Ovary (tissue), 10 donors: ENCODE measurements at places on chromosomes 5 and 9. TPM values are rescaled to one million over a fixed set of nuclear protein-coding genes. Genes with fewer than 3 reads are reported as not detected.

- H3K4me1 ChIP-seq, result no peaks in the 10 kb centered on the region
- DNase-seq, result no peak
- no peaks in the 10 kb centered on the region for H3K27me3 ChIP-seq
- H3K4me3 ChIP-seq, result no peak overlapping the region
- no peaks in the 10 kb centered on the region for H3K36me3 ChIP-seq
Measured at GRCh38 chr9:7756088-7756487, 43.5 kb downstream of the DMAC1 start.

- no peak overlapping the region for H3K27ac ChIP-seq
- H3K4me1 ChIP-seq, result peaks cover 17% of the 10 kb centered on the region
- H3K36me3 ChIP-seq, result no peaks in the 10 kb centered on the region
- H3K4me3 ChIP-seq, result no peak overlapping the region
- no peaks in the 10 kb centered on the region for H3K27me3 ChIP-seq
Measured at GRCh38 chr9:35518225-35518821, 28.4 kb downstream of the RUSC2 start.

DNA sequence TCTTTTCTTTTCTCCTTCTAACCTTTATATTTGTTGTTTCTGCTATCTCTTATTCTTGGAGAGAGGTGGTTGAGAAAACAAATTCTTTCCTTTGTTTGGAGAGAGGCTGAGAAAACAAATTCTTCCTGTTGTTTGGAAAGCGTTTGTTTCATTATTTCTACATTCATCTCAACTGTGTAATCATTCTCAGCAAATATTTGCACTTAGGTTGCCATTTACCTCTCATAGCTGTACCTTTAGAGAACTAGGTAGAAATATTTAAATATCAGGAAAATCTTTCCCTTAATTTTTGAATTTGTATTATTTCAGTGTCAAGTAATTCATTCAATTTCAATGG is 1824.4 kb upstream of the CDH9 start:
- no peaks in the 10 kb centered on the region for H3K4me1 ChIP-seq
- no peak for DNase-seq
- no peak overlapping the region for H3K27ac ChIP-seq
- H3K27me3 ChIP-seq, result no peaks in the 10 kb centered on the region

ADAMTS2 gene
- 11.5 TPM for total RNA-seq

DNA sequence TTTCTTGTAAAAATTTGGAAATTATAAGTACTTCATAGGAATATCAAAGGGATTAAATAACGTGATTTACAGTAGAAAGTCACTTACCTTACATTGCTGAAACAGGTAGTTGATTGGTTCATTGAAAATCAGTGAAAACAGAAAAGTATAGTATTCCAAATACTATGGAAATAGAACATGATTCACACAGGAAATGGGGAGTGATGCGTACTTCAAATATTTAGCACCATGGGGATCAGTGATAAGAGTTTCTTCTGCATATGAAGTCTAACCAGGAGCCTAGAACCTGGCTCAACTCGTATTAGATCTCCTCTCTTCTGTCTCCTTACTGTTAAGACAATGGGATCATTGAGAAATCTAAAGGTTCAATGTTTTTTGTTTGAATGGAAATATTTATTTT is 133.3 kb downstream of the FAM174A start:
- H3K4me3 ChIP-seq, result no peak overlapping the region
- H3K36me3 ChIP-seq, result no peaks in the 10 kb centered on the region
- no peak for DNase-seq
- H3K27me3 ChIP-seq, result peaks cover 2% of the 10 kb centered on the region
- no peaks in the 10 kb centered on the region for H3K4me1 ChIP-seq
- H3K27ac ChIP-seq, result no peak overlapping the region

DNA sequence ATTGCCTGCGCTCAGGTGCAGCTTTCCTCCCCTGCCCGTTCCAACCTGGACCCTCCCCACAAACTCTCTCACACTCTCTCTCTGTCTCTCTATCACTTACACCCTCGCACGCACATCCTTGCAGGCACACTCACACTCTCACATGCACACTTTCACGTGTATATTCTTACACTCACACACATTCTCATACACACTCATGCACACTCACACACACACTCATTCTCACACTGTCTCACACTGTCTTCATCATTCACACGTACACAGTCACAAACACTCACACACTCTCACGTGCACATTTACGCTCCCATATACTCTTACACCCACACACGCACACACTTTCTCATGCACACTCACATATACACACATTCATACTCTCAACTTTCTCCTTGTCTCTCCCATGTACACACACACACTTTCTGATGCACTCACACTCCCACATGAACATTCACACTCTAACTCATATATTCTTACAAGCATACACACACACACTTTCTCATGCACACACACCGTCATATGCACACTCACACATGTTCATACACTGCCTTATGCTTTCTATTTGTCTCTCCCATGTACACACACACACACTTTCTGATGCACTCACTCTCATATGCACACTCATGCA is 229.3 kb downstream of the SNX18 start:
- no peaks in the 10 kb centered on the region for H3K36me3 ChIP-seq
- peaks cover 4% of the 10 kb centered on the region for H3K4me1 ChIP-seq
- H3K27ac ChIP-seq, result no peak overlapping the region
- no peaks in the 10 kb centered on the region for H3K27me3 ChIP-seq
- no peak overlapping the region for H3K4me3 ChIP-seq
- no peak for DNase-seq

SELENOP gene
- total RNA-seq, result 756 TPM

SLC27A6 gene
- total RNA-seq, result 4.8 TPM

DNA sequence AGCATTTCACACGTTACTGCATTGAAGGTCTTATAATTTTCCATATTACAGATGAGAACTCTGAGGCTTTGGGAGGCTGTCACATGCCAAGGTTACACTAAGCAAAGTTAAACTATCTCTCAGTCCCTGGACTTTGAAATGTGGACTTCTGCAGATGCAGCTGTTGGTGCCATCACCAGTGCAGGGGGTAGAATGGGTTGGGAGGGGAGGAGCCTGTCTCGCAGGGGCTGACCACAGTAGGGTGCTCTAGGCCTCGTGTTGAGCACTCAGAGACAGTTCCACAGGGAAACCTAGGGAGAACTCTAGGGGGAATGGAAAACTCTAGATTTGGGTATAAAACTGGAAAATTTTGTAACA is 220.9 kb downstream of the MAPKAP1 start:
- H3K36me3 ChIP-seq, result no peaks in the 10 kb centered on the region
- H3K4me3 ChIP-seq, result no peak overlapping the region
- no peak for DNase-seq
- peaks cover 16% of the 10 kb centered on the region for H3K4me1 ChIP-seq
- peak overlapping the region; percentile 75 for H3K27ac ChIP-seq

TLX3 gene
- total RNA-seq, result not detected

- DNase-seq, result no peak
- H3K27ac ChIP-seq, result no peak overlapping the region
- no peaks in the 10 kb centered on the region for H3K36me3 ChIP-seq
- no peak overlapping the region for H3K4me3 ChIP-seq
- no peaks in the 10 kb centered on the region for H3K27me3 ChIP-seq
Measured at GRCh38 chr5:24916863-24917262, 272.1 kb upstream of the CDH10 start.

DTWD2 gene
- 5.2 TPM for total RNA-seq

DNA sequence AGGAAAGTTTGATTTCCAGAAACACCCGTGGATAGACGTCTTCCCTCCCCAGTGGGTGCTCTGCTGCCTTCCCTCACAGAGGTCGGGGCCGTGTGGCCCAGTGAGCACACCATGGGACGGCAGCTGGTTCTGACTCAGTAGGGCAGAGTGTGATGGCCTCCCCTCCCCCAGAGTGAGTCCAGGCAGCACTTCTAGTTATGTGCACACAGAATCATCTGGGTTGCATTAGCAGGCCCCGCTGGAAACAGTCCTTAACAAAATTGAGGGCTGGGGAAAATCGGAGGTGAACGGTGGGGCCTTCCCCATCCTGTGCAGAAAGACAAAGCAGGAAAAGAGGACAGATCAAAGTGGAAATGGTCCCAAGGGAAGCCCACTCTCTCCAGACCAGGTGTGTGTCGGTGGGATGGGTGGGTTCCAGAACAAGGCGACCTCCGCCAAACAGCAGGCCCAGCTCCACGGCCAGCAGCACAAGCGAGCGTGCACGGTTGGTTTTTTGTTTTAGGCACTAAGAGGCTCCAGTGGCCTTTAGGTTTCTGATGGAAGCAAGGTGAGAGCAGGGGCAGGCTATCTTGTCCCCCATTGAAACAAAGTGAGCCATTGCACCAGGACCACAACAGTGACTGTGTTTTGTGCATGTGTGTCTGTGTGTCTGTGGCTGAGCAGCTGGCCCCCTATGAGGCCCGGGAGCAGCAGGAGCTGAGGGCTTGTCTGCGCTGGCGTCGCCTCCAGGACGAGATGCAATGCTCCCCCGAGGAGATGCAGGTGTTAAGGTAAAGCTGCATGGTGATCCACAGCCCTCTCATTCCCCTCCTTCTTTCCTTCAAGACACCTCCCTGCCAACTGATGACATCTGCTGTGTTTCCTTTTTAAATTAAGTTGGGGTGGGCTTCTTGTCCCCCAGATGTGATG is 201.5 kb downstream of the AOPEP start:
- H3K4me3 ChIP-seq, result no peak overlapping the region
- peaks cover 4% of the 10 kb centered on the region for H3K4me1 ChIP-seq
- H3K27ac ChIP-seq, result no peak overlapping the region
- no peaks in the 10 kb centered on the region for H3K36me3 ChIP-seq
- no peak for DNase-seq
- H3K27me3 ChIP-seq, result no peaks in the 10 kb centered on the region

DNA sequence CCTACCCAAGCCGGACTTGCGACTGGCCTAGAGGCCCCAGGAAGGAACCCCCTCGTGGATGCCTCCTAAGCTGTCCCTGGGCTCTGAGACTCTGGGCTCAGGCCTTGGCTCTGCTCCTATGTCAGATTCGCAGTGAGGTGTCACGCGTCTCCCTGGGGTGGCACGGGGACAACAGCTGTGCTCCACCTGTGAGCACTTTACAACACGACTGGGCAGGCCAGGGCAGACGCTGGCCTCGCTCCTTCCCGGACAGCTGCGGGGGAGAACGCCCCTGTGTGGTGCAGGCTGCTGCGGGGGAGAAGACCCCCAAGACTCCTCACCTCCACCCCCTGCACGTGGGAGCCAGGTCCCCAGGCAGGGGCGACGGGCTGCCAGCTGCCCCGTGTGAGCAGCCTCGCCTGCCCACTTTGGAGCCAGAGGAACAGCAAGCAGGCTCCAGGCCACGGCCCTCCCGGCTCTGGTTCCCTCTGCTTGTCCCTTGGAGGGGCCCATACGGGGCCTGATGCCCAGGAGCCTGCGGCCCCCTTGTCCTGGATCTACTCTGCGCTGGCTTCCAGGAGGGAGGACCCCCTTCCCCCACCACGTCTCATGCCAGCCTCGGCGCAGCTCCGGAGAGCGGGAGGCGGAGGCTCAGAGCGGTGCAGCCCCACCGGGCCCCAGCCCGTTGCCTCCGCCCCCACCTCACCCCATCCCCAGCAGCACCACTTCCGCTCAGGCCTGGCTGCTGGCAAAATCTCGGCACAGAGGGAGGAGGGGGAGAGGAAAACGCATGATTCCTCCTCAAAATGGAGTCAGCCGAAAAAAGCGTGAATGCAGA is 36.0 kb downstream of the SARDH start:
- peak; percentile 55 for DNase-seq
- peaks cover 13% of the 10 kb centered on the region for H3K4me1 ChIP-seq
- peak overlapping the region; percentile 48 for H3K27ac ChIP-seq
- no peaks in the 10 kb centered on the region for H3K36me3 ChIP-seq
- no peaks in the 10 kb centered on the region for H3K27me3 ChIP-seq

GRCh38 chr5:110909415-110909814 is 162.1 kb upstream of the TSLP start:
- H3K27me3 ChIP-seq, result no peaks in the 10 kb centered on the region
- H3K4me1 ChIP-seq, result no peaks in the 10 kb centered on the region
- no peaks in the 10 kb centered on the region for H3K36me3 ChIP-seq
- no peak overlapping the region for H3K27ac ChIP-seq
- H3K4me3 ChIP-seq, result no peak overlapping the region

- H3K4me3 ChIP-seq, result no peak overlapping the region
- H3K27ac ChIP-seq, result no peak overlapping the region
- no peaks in the 10 kb centered on the region for H3K27me3 ChIP-seq
Measured at GRCh38 chr9:99385215-99385614, 163.1 kb downstream of the SEC61B start.

NMUR2 gene
- not detected for total RNA-seq

DNA sequence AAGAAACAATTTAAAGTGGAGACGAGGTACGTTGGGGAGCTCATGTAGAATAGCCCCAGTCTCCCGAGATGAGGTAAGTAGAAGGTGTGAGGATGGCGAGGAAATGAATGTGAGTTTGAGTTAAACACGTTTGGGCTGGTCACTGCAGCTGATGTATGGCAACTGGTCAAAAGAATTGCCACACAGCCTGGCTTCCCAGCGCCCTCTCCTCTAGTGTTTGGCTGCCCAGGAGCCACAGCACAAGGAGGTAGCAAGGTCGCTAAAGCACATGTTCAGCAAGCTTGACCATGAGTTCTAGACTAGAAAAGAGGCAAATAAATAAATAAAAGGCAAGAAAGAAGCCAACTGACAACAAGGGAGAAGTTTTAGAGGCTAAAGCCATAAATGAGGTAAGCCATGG is 21.4 kb upstream of the LECT2 start:
- H3K4me3 ChIP-seq, result no peak overlapping the region
- no peaks in the 10 kb centered on the region for H3K36me3 ChIP-seq
- no peak overlapping the region for H3K27ac ChIP-seq
- no peak for DNase-seq
- H3K27me3 ChIP-seq, result no peaks in the 10 kb centered on the region

DNA sequence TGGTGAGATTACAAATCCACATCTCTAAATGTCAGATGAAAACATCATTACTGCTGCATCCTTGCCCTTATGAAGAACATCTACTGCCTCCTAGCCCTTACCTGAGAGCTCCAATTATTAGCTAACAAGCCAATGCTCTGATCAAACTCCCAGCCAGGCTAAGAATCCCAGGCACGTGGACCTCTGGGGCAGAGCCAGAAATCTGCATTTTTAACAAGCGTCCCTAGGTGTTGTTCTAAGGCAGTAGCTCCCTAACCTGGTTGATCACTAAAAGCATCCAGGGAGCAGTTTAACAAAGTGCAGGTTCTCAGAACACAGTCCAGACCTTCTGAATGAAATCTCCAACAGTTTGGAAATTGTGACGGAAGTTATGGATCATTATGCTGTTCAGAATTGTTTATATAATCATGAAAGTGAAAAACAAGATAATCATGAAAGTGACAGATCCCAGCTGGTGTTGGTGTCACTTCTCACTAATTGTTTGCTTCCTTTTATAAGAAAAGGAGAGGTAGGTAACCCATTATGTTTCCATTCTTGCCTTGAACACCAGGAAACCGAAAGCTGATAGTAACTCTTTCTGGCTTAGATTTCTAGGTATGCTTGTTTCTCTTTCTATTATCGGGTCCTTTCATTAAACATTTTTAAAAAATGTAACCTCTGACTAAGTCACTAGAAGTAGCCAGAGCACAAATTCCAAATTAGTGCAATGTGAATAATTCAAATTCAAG is 216.5 kb upstream of the NR4A3 start:
- H3K27ac ChIP-seq, result no peak overlapping the region
- no peaks in the 10 kb centered on the region for H3K4me1 ChIP-seq
- no peaks in the 10 kb centered on the region for H3K27me3 ChIP-seq
- DNase-seq, result no peak
- no peaks in the 10 kb centered on the region for H3K36me3 ChIP-seq

- DNase-seq, result no peak
- H3K27ac ChIP-seq, result no peak overlapping the region
Measured at GRCh38 chr9:37436540-37436939, 14.0 kb downstream of the GRHPR start.

GRCh38 chr5:1555011-1555807 is 31.4 kb upstream of the LPCAT1 start:
- no peak overlapping the region for H3K4me3 ChIP-seq
- DNase-seq, result no peak
- H3K27me3 ChIP-seq, result no peaks in the 10 kb centered on the region

ACSL6 gene
- total RNA-seq, result 0.25 TPM
